CD8-positive, alpha-beta memory T cell (primary cell): ENCODE measurements at places on chromosomes 4 and X.

DNA sequence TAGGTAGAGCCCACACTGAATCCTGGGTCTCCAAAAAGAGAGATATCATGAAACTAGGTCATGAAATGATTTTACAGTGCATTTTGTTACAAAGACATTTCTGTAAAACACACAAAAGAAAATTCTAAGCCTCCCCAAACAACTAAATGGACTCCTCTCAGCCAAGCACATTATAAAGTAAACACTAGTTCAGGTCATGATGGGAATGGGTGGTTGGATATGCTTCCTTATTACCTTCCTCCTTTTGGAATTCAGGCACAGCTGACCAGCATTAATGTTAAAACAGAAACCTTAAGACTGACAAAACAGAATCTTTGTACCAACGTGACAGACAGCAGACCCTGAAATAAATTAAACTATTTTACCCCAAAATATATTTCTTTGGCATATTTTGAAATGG is 87.9 kb upstream of the NPY2R start:
- H3K4me3 ChIP-seq = no peak overlapping the region
- H3K27me3 ChIP-seq = no peaks in the 10 kb centered on the region
- H3K36me3 ChIP-seq = no peaks in the 10 kb centered on the region
- H3K27ac ChIP-seq = no peak overlapping the region
- DNase-seq = no peak
- no peaks in the 10 kb centered on the region for H3K4me1 ChIP-seq

DNA sequence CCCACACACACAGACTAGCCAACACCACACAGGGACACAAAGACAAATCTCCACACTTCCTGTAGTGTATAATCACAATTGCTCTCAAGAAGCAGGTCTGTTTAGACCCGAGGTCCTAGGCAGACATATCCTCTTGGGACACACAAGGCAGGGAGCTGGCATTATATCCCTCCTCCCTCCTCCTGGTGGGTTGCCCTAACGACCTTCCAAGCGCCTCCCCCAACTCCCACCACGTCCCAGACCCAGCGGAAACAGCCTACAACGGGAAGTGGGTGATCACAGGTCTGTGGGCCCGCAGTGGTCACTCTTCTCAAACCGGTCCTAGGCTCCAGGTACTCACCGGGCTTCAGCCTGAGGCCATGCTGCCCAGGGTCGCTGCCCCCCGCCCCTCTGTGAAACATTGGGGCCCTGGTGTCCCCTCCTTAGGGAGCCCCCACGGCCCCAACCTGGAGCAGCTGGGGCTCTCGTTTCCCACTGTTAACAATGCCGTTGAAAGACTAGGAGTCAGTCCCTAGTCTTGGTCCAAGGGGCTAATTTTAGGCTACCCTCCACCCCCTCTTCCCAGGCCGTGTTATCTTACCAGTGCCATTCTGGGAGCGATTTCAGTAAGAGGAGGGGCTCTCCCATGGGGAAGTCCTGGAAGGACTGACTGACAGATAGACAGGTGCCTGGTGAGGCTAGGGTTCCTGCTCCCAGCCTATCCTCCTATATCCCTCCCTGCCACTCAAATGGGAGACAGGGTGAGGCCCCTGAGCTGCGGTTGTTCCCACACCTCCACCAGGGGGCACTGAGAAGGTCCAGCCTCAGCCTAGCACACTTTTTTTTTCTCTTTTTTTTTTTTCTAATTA is at the start of gene ASB12:
Gene ASB12 (minus strand): TSS at position 485 of the 848 bp plus-strand sequence. CDS start 4,957 bp downstream, outside the sequence.
- DNase-seq = no peak
- H3K27ac ChIP-seq = no peak within 1 kb of the TSS
- H3K4me3 ChIP-seq = no peak within 1 kb of the TSS
- no peaks in the 10 kb centered on the region for H3K4me1 ChIP-seq
- no peaks in the 10 kb centered on the region for H3K27me3 ChIP-seq

DNA sequence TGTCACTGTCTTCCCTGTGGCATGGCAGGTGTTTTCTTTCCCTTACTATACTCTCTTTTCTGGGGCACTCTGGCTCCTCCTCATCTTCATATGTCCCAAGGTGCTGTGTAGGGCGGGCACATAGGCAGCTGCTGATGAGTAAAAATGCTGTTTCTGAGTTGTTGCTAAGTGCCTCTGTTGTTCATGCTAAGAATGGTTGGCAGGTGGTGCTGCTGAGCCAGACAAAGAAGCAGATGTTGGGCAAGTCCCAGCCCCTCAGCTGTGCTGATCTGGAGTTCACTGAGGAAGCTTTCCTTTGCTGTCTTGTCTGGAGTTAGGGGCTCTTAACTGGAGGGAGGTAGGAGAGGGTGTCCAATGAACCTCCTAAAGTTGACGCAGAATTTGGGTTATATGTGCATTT is 40.6 kb downstream of the HADH start:
- no peaks in the 10 kb centered on the region for H3K27me3 ChIP-seq
- H3K4me3 ChIP-seq = no peak overlapping the region
- no peaks in the 10 kb centered on the region for H3K36me3 ChIP-seq
- peaks cover 48% of the 10 kb centered on the region for H3K4me1 ChIP-seq
- DNase-seq = peak; percentile 81
- H3K27ac ChIP-seq = no peak overlapping the region

DNA sequence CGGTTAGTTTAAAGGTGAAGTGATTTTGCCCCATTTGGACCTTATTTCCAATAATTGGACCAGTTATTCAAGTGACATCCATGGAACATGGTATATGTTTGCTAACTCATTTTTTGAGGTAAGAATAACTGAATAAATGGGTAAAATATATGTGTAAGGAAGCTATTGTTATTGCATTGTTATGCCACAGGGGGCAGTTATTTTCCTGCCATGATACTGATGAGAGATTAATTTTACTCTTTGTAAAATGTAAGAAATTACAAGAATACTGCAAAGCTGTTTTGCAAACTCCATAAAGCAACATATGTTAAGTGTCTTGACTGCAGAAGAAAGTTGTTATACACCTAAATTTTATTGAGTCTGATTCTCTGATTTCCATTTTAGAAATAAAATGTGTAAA is 114.0 kb downstream of the IL1RAPL1 start:
- H3K27ac ChIP-seq = no peak overlapping the region
- no peaks in the 10 kb centered on the region for H3K4me1 ChIP-seq
- no peak overlapping the region for H3K4me3 ChIP-seq
- no peak for DNase-seq

DNA sequence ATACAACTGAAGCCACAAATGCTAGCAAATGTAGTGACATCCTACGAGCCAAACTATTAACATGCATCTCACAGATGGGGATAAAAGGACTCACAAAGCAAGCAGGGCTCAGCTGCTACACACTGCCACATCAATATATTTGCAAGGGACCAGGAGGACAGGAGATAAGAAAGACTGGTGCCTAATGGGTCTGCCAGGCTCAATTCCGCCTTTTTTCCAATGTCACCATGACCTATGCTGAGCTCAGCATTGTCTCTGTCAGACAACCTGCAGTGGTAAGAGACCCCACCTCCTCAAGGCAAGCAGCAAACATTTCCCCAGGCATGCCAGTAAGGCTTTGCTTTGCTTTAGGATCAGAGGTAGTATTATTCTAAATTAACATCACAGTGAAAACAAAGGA is 435 bp downstream of the DCX start:
- no peaks in the 10 kb centered on the region for H3K4me1 ChIP-seq
- H3K27me3 ChIP-seq = no peaks in the 10 kb centered on the region
- H3K4me3 ChIP-seq = no peak overlapping the region
- no peaks in the 10 kb centered on the region for H3K36me3 ChIP-seq
- H3K27ac ChIP-seq = no peak overlapping the region

- H3K36me3 ChIP-seq = no peaks in the 10 kb centered on the region
- H3K4me1 ChIP-seq = no peaks in the 10 kb centered on the region
- DNase-seq = no peak
- H3K27ac ChIP-seq = no peak overlapping the region
- H3K27me3 ChIP-seq = no peaks in the 10 kb centered on the region
- H3K4me3 ChIP-seq = no peak overlapping the region
Observed at GRCh38 chr4:123528501-123529277, 132.1 kb downstream of the SPRY1 start.

GRCh38 chr4:2688697-2689096 is 67.4 kb downstream of the TNIP2 start:
- H3K27me3 ChIP-seq = no peaks in the 10 kb centered on the region
- H3K27ac ChIP-seq = no peak overlapping the region
- no peaks in the 10 kb centered on the region for H3K4me1 ChIP-seq

DNA sequence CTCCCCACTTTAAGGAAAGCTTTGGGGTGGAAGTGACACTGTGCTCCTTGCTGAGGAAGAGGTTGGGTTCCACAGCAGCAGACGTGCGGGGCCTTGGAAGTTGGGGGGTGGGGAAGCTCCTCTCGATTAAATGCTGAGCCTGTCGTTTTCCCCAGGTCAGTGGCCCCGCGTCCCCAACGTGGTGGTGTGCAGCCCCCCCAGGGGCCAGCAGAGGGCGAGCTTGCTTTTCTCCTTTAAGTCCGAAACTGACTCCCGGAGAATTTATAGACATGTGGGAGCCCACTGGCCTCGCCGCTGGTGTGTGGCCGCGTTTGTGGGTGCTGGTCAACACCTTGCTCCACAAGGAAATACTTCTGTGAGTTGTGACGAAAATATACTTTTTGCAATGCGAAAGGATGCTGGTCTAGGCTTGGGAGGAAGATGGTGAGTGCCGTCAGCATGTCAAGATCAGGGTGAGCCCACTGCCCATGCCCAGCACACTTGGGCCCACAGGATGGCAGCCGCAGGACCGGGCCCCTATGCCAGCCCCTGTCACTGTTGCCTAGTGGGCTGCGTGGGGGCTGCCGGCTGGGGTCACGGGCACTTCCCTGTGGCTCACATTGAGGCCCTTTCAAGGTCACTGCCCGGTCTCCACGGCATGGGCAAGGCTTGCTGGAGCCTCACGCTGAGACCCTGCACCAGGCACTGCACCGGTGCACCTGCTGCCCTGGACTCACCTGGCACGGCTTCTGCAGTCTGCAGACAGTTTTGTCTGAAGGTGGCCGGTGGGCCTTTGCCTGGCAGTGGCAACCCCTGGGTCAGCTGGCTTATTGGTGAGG is 9.4 kb downstream of the UVSSA start:
- peak; percentile 18 for DNase-seq
- no peak overlapping the region for H3K4me3 ChIP-seq
- no peaks in the 10 kb centered on the region for H3K27me3 ChIP-seq
- no peak overlapping the region for H3K27ac ChIP-seq
- peaks cover 7% of the 10 kb centered on the region for H3K4me1 ChIP-seq
- no peaks in the 10 kb centered on the region for H3K36me3 ChIP-seq

- DNase-seq = no peak
- no peaks in the 10 kb centered on the region for H3K36me3 ChIP-seq
- H3K27ac ChIP-seq = no peak overlapping the region
Observed at GRCh38 chr4:38466401-38466800, 197.6 kb upstream of the KLF3 start.

- H3K36me3 ChIP-seq = peaks cover 4% of the 10 kb centered on the region
- no peak overlapping the region for H3K27ac ChIP-seq
- H3K4me3 ChIP-seq = no peak overlapping the region
- H3K4me1 ChIP-seq = peaks cover 16% of the 10 kb centered on the region
- H3K27me3 ChIP-seq = no peaks in the 10 kb centered on the region
- DNase-seq = no peak
Observed at GRCh38 chrX:24498181-24498580, 33.1 kb downstream of the PDK3 start.

DNA sequence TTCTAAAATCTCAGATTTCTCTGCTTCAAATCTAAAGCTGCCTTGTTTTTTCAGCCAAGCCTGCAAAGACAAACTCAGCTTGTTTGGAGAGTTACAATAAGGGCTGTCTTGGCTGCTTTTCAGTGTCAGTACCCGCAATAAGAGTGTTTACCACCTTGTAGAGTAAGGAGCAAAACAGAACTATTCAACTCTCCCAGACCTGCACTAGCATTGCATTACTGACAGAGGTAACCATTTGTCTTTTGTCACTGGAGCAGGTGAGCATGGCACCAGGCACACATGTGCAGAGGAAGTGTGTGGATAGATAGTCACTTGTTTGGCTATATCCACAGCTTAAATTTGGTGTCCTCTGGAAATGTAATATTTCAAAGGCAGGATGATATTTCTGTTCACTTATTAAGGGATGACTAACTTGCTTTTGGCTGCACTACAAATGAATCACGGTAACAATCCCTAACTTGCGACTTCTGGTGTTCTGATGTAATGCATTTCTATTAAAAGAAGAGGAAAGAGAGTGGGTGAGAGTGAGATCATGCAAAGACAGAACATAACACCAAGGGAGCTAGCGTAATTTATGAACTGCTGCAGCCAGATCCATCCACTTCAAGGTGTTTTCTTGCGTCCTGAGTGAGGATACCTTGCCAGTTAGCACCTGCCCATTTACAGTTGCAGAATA is 38.6 kb downstream of the PTCHD1 start:
- H3K27ac ChIP-seq = no peak overlapping the region
- H3K27me3 ChIP-seq = no peaks in the 10 kb centered on the region
- no peaks in the 10 kb centered on the region for H3K36me3 ChIP-seq
- no peak for DNase-seq
- no peaks in the 10 kb centered on the region for H3K4me1 ChIP-seq

DNA sequence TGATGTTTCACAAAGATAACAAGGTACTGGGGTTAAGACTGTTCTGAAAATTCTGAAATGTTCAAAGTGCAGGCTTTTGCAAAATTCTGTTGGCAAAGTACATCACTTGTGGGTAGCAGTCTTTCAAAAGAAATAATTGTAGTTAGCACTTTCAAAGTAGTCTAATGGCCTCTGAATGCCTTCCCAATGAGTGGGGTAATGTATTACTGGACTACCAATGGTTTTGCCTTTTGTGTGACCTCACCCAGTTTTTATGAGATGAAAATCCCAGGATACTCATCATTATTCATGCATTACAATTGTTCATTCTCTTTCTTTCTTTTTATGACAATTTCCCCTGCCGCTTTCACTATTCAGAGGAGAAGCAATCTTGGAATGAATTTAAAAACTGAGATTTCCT is 686.1 kb downstream of the GLUD2 start:
- H3K4me1 ChIP-seq = no peaks in the 10 kb centered on the region
- H3K27me3 ChIP-seq = no peaks in the 10 kb centered on the region
- H3K4me3 ChIP-seq = no peak overlapping the region
- H3K36me3 ChIP-seq = no peaks in the 10 kb centered on the region
- no peak overlapping the region for H3K27ac ChIP-seq
- no peak for DNase-seq

- DNase-seq = no peak
- H3K4me1 ChIP-seq = no peaks in the 10 kb centered on the region
- no peaks in the 10 kb centered on the region for H3K36me3 ChIP-seq
- H3K4me3 ChIP-seq = no peak overlapping the region
Observed at GRCh38 chr4:112127048-112127637, 18.1 kb upstream of the FAM241A start.

DNA sequence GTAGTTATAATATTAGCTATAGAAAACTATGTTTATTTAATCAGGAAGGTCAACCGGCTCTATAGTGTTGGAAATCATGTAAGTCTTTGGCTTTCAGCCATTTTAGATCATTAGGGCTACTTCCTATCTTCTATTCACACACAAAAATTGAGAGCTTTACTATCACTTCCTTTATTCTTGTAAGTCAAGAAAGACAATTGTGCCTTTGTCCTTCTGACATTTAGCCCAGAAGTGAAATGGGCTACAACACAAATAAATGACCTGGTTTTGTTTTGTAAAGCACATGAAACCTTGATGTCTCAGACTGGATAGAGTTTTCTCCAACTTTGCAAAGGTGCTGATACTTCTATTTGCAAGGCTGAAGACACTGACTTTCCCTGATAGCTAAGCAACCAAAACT is 122.4 kb upstream of the ACSL4 start:
- H3K4me1 ChIP-seq = no peaks in the 10 kb centered on the region
- H3K27ac ChIP-seq = no peak overlapping the region
- no peaks in the 10 kb centered on the region for H3K36me3 ChIP-seq

GRCh38 chr4:18405054-18405453 is 383.5 kb upstream of the LCORL start:
- H3K4me1 ChIP-seq = no peaks in the 10 kb centered on the region
- no peaks in the 10 kb centered on the region for H3K27me3 ChIP-seq
- no peak for DNase-seq
- no peak overlapping the region for H3K4me3 ChIP-seq
- no peaks in the 10 kb centered on the region for H3K36me3 ChIP-seq
